ENCODE measurements at places on chromosomes 1 and 21. TPM values are rescaled to one million over a fixed set of nuclear protein-coding genes. Genes with fewer than 3 reads are reported as not detected.

The HPCAL4 gene
- total RNA-seq = not detected

The ODF2L gene
- 35.8 TPM for total RNA-seq

The HSPA6 gene
- 1.1 TPM for total RNA-seq

The OR6K2 gene
- total RNA-seq = not detected

The SEC16B gene
- 3.6 TPM for total RNA-seq

The MIXL1 gene
- total RNA-seq = not detected

The NOTCH2 gene
- total RNA-seq = 322 TPM

The TNNT2 gene
- total RNA-seq = not detected

The ZNF697 gene
- total RNA-seq = 21.0 TPM

The NUDT4B gene
- 10.4 TPM for total RNA-seq

The COL8A2 gene
- total RNA-seq = 19.6 TPM

The RPE65 gene
- not detected for total RNA-seq

The TRAF5 gene
- 27.5 TPM for total RNA-seq

The KRTAP13-2 gene
- total RNA-seq = not detected

The OVAAL gene
- total RNA-seq = not detected

The CLDN17 gene
- not detected for total RNA-seq

The PRKAB2 gene
- 22.4 TPM for total RNA-seq

The RNU1-4 gene
- under 0.01 TPM for total RNA-seq

The PLEKHG5 gene
- 11.3 TPM for total RNA-seq
